ENCODE measurements at places on chromosomes 7 and 10. TPM values are rescaled to one million over a fixed set of nuclear protein-coding genes. Genes with fewer than 3 reads are reported as not detected.

IMPDH1 gene
- 24.7 TPM for total RNA-seq

RGS10 gene
- 62.4 TPM for total RNA-seq

JCAD gene
- 52.0 TPM for total RNA-seq

ADAP1 gene
- total RNA-seq, result 11.7 TPM

PON1 gene
- not detected for total RNA-seq

ZNF488 gene
- 0.63 TPM for total RNA-seq

ELAPOR2 gene
- 14.6 TPM for total RNA-seq

TAS2R3 gene
- total RNA-seq, result 7.5 TPM

GPC2 gene
- total RNA-seq, result 3.7 TPM

DNA sequence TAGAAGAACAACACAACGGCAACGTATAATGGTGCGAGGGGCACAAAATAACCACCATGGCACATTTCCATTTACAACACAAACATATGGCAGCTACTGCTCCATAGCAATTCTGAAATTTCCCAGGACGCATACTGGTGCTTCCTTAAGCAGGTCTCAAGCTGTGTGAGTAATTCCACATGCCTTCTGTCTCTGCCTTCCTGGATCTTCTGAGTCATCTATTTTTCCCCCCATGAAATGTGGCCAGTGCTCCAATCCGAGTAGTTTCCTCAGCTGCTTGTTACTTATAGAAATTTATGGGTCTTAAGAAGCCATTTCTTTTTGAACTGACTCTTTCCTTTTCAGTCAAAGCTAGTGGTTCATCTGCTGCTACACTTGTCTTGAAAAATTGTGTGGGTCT, 256.6 kb upstream of the KLF6 start:
- DNase-seq, result no peak

GRCh38 chr7:123789206-123789784, 40.5 kb upstream of the WASL start:
- no peak for DNase-seq

DNA sequence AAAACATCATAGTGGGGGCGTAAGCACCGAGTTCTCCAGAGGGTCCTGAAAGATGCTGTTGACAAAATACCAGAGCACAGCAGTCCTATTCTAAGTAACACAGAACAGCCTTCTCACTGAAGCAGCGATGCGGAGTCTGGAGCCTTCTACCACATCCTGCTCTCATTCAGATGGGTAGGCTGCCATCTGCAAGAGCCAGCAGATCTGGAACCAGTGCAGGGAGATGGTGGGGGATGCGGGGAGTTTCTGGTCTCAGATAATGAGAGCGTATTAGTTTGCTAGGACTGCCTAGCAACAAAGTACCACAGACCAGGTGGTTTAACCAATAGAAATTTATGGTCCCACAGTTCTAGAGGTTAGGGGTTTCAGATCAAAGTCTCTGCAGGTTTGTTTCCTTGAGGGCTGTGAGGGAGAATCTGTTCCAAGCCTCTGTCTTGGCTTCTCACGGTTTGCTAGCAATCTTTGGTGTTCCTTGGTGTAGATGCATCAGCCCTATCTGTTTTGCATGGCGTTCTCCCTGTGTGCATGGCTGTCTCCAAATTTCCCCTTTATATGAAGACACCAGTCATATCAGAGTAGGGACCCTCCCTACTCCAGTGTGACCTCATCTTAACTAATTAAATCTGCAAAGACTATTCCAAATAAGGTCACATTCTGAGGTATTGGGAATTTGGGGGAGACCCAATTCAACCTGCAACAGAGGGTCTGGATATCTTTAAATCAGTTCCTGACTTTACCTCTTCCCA, 52.0 kb upstream of the STEAP1B start:
- DNase-seq, result no peak

DNA sequence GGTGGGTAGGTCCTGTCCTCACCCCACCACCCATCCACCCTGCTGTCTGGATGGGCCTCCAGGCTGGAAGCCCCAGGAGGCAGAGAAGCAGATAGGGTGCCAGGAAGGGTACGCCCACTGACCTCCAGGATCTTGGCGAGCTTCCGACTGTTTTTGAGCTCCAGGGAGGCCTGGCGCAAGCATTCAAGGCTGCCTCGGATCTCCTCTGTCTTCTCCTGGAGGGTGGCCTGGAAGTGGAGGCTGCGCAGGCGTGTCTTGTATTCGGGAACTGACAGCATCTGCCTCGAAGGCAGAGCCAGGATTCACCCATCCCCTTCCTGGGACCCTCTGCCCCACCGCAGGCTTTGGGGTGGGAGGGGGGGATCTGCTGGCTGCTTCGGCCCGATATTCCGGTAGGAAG, 48.4 kb downstream of the GRID2IP start:
- DNase-seq, result no peak

GRCh38 chr10:79081353-79082034, 12.7 kb downstream of the ZMIZ1 start:
- DNase-seq, result no peak

DNA sequence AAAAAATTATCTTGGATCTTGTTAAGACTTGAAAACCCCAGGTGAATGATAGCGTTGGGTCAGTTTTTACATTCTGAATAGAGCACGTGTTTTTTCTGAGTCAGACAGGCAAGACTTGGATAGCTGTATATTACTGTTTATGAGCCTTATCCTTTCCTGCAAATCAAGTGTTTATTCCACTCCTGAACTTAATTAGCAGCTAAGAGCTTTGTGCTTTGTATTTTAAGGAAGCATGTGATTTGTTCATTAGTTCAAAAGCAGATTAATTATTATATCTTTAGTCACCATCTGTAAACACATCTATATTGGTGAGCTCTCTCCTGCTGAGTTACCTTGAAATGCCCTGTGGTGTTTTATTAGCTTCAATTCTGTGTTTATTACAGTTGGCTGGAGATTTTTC, 98.6 kb upstream of the PRPS1L1 start:
- peak; percentile 26 for DNase-seq

- no peak for DNase-seq
Measured at GRCh38 chr10:95850791-95851190, 57.0 kb upstream of the CC2D2B start.

DNA sequence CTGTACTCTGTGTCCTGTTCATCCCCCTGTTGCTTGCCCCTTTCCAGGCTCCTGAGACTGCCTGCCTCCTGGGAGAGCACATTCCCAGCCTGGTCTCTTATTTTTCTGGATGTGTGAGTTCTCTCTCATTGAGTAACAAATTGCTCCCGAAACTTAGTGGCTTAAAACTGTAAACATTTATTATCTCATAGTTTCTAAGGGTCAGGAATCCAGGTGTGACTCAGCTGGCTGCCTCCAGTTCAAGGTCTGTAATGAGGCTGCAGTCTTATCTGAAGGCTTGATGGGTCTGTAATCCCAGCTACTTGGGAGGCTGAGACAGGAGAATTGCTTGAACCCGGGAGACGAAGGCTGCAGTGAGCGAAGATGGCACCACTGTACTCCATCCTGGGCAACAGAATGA, 53.6 kb upstream of the PRR15 start:
- DNase-seq, result no peak

GRCh38 chr10:28331841-28332240, 29.0 kb upstream of the MPP7 start:
- no peak for DNase-seq

DNA sequence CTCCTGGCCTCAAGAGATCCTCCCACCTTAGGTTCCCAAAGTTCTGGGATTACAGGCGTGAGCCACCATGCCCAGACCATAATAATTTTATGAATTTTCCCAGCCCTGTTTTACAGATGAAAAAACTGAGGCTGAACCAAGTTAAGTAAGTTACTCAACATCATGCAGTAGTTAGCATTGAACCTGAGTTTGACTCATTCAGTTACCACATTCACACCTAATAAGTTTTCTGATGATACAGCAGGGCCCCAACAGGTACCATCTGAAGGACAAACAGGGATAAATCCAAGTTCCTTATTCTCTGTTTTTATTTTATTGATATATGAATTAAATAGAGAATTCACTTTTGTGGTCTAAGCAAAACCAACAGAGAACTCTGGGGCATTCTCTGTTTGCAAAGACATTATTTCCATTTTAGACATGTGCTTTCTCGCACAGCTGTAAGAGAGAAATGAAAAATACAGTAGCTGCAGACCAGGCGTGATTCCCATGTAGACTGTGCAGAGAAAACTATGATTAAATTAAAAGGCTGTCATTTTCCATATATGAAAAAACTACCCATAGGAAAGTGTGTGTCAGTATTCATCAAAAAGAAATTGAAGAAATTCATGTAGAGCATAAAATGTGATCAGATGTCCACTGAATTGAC, 26.6 kb downstream of the APBB1IP start:
- no peak for DNase-seq

GRCh38 chr7:25739143-25739542, 412.9 kb upstream of the NFE2L3 start:
- DNase-seq, result no peak

DNA sequence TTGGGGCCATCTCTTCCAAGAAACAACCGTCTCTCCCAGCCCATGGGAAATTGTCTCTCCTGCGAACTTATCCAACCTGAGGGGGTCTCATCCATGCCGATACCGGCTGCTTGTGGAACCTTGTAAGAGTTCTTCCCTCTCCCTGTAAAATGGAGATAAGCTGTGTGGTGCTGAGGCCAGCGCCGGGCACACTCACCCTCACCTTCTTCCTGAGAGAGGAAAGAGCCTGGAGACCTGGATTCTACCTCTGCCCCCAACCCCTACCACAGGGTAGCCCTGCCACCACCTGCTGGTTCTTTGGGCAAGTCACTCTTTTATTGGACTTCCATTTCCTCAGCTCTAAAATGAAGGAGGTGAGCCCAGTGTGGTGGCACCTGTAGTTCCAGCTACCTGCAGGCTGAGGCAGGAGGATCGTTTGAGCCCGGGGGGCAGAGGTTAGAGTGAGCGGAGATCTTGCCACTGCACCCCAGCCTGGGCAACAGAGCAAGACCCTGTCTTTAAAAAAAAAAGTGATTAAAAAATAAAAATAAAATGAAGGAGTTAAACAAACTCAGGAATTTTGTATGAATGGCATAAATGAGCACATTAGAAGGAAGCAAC, 38.4 kb upstream of the PSAP start:
- no peak for DNase-seq

- DNase-seq, result no peak
Measured at GRCh38 chr7:3957472-3958108, 656.5 kb downstream of the SDK1 start.

DNA sequence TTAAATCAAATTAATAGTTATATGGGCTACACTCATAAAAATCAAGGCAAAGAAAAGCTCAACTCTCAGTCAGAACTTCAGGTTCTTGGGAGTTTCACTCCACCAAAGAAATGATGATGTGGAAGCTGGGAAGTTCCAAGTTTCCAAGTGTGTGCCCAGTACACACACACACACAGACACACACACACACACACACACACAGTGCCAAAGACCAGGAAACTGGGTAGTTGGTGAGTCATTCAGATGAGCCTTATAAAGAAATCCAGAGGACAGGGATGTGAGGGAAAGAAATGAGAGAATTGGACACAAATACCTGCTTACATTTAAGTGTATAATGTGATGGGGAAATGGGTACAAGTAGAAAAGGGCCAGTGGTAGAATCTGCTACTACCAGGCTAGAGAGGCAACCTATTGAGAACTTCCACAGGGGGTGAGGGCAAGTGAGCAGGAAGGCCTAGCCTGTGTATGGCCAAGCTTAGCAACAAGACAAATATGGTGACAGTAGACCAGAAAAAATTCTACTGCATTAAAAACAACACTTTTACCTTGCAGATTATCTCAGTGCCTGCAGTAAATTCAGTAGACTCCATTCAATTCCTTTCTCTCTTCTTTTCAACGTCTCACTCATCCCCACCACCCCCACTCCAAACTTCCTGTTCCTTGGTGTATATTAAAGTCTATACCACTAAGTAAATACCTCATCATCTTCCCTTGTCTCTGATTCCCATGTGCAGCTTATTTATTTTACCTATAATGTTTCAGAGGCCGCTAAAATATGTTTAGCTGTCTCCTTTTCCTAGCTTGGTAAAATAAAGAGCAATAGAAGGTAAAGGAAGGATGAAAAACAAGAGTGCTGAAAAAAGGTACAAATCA, 95.0 kb downstream of the CABCOCO1 start:
- no peak for DNase-seq

GRCh38 chr7:112110651-112111050, 95.5 kb downstream of the DOCK4 start:
- DNase-seq, result no peak

DNA sequence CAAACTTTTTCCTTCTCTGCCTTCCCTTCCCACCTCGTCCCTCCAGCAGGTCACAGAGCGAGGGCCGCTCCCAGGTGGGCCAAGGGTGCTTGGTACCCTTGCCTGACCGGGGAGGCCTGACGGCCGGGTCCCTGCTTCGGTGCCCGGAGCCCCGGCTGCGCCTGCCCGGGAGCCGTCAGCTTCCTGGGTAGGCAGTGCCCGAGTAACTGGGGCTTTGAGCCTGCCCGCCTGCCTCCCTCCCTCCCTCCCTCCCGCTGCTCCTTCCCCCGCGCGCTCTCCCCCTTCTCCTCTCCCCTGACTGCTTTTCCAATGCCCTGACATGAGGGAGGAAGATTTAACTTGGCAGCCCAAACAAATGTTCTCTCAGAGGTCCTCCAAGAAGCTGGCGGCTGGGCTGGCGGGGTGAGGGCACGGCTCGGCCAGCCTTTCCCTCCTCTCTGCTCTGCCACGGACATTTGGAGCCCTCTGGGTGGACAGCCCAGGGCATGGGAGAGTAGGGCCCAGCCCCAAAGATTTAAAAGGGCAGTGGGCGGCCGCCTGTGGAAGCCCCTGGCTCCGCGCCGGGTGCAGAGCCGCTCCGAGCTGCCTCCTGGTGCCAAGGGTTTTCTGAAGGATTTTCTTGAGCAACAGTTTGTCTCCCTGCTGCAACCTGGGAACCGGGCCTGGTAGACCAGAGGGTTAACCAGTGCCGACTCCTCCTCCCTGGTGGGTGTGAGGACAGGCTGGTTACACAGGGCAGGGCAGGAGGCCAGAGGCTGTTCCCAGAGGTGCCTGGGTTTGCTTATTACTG, 2.0 kb downstream of the ZMIZ1 start:
- DNase-seq, result no peak

- DNase-seq, result no peak
Measured at GRCh38 chr10:71678057-71678805, 41.3 kb downstream of the C10orf105 start.

DNA sequence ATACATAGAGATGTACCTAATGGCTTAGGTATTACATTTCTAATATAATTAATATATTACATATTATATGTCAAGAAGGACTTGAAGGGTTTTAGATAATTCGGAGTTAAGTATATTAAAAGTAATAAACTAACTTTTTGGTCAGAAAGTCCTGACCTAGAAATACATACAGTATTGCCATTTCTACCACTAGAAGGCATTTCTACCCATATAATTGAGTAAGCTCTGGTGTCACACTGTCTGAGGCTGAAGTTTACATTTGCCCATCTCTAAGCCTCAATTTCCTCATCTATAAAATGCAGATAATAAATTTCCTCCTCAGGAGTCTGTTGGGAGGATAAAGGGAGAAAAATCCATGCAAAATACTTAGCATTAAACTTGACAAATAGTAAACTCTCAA, 7.1 kb downstream of the FKBP14 start:
- DNase-seq, result no peak

GRCh38 chr7:91431601-91432000, 167.4 kb downstream of the FZD1 start:
- DNase-seq, result no peak

- DNase-seq, result no peak
Measured at GRCh38 chr7:102468478-102469350, 3.9 kb downstream of the LRWD1 start.
